ENCODE measurements at places on chromosomes 3 and 15. TPM values are rescaled to one million over a fixed set of nuclear protein-coding genes. Genes with fewer than 3 reads are reported as not detected.

DNA sequence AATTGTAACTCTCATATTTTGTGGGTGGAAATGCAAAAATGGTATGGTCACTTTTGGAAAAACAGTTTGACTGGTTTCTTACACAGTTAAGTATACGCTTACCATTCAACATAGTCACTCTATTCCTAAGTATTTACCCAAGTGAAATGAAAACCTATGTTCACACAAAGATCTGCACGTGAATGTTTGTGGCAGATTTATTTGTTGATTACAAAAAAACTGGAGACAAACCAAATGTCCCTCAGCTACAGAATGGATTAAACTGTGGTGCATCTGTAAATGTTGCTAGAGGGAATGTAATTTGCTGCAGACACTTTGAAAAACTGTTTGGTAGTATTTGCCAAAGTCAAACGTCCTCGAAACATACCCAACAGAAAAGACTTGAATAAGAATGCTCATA is 29.3 kb downstream of the ACKR2 start:
- no peak for DNase-seq

DNA sequence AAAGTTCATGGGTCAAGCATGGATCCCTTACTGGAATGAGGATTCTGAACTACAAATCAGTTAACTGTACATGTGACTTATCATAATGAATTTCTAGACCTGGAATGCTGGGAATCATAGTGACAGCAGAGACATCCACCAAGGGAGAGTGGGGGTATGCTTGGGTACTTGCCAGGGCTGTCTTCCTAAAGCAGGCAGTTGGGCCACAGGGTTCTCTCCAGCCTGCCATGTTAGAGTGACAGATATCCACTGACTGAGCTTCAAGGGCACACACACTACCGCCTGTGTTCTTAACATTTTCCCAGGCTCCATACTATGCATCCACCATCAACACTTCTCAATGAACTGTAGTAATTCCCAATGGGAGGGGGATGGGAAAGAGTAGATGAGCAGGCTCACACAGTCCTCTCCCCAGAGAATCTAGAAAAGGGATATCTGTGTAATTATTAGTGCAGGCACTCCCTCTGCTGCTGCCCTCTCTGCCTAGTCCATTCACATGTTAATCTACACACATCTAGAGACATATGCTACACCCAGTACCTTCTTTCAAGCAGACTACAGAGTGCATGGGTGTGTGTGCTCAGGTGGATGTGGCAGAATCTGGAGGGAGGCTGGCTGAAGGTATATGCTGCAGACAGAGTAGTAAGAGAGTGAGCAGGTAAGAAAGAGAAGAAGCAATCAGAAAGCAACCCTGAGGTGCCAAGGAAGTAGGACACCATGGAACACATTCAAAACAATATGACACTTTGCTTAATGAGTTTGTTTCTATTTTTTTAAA is 3.7 kb downstream of the FSTL1 start:
- DNase-seq = no peak

DNA sequence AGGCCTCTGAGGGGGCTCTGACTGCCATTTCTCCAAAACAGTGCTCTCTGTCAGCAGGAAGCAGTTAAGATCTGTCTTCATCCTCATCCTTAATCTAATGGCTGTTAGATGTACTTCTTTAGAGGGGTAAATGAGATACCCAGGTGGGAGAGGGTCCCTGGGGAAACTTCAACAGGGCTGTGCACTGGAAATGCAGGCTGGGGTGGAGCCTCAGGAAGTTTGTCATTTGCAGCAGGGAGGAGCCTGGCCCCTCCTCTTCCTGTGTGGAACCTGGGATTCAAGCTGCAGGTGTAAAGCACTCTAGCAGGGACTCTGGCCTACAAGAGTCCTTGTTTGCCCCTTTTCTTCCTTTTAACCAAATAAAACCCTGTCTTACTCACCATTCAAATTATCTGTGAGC is 1173.6 kb downstream of the OTOL1 start:
- DNase-seq = no peak

DNA sequence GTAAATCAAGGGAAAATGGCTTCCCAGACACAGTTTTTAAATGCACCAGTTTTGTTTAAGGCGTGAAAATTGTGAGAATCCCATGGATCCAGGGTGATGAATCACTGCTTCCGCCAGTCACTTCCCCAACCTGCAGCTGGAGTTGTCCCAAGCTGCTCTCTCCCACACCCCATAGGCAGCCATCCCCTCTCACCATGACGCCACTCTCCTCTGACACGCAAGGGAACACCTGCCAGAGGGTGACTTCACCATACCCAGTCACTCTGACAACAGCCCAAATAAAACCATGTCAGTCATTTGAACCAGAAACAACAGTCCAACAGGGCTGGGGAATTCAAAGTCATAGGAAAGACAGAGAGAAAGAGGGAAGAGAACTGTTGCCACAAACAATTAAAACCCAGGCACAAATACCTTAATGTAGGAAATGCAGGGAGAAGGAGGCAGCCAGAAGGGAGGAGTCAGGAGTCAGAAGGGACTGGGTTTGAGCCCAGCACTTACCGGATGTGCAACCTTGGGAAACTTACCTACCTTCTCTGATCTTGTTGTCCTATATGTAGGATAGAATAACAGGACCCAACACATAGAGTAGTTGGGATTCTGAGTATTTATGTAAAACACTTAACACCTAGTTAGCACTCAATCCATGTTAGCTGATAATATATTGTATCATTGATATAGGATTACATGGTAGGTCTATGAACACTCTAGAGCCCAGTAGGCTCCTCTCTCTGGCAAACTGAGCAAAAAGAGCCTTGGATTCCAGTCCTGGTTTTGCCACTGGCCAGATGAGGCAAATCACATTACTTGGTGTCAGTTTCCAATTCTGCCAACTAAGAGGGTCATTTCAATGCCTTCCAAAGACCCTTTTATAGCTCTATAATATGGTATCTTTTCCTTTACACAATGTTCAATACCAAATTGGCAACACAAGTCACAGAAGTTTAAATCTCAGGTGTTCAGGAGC is 326.3 kb upstream of the ICE2 start:
- DNase-seq = no peak

DNA sequence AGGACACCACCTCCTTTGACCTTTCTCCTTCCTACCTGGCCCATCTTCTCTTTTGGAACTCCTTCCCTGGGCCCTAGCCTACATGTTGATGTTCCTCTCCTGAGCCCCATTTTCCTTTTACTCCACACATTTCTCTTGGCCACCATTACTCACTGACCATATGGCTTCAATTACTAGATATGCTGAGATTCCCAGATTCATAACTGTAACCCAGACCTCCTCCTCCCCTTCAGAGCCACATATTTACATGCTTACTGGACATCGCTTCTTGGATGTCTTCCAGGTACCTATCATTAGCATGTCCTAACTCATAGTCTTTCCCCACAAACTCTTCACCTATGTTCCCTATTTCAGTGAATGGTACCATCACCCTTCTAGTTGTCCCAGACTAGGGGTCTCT is 24.4 kb upstream of the TRIM59 start:
- DNase-seq = no peak

- DNase-seq = no peak
These were observed 461.7 kb upstream of the PROK2 start for GRCh38 chr3:72246685-72247084.

GRCh38 chr3:161423911-161424522 is 52.7 kb upstream of the SPTSSB start:
- no peak for DNase-seq

DNA sequence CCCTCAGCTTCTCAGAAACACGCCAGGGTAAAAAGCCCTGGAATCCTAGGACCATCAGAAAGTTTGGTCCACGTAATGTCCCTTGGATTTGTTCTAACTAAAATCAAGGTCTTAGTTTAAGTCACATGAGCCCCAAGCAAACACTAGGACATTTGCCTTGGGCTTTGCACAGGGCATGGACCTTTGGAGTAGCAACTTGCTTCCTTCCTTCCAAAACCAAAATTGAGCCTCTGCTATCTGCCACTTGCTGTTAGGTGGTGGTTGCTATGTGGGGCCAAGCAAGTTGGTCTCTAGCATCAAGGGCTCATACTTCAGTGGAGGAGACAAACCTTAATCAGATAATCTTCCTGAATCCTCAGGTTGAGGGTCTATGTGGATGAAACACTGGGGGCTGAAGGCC is 4.0 kb upstream of the DAG1 start:
- DNase-seq = no peak

DNA sequence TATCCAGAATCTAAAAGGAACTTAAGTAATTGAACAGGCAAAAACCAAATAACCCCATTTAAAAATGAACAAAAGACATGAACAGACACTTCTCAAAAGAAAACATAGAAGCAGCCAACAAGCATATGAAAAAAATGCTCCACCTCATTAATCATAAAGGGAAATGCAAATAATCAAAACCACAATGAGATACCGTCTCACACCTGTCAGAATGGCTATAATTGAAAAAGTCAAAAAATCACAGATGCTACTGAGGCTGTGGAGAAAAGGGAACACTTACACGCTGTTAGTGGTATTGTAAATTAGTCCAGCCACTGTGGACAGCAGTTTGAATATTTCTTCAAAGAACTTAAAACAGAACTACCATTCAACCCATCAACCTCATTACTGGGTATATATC is 220.7 kb downstream of the MEX3B start:
- DNase-seq = no peak

Gene C2CD4B
- total RNA-seq = 1.9 TPM

Gene VGLL3
- 91.8 TPM for total RNA-seq

Gene KNG1
- not detected for total RNA-seq

Gene C3orf49
- not detected for total RNA-seq

Gene RHCG
- total RNA-seq = 0.46 TPM

Gene TEX9
- total RNA-seq = 3.8 TPM

Gene GNAT1
- not detected for total RNA-seq

Measured in omental fat pad (tissue), 4 donors.